Fibroblast of skin of right quadriceps (primary cell): ENCODE measurements at places on chromosomes 7 and 10.

DNA sequence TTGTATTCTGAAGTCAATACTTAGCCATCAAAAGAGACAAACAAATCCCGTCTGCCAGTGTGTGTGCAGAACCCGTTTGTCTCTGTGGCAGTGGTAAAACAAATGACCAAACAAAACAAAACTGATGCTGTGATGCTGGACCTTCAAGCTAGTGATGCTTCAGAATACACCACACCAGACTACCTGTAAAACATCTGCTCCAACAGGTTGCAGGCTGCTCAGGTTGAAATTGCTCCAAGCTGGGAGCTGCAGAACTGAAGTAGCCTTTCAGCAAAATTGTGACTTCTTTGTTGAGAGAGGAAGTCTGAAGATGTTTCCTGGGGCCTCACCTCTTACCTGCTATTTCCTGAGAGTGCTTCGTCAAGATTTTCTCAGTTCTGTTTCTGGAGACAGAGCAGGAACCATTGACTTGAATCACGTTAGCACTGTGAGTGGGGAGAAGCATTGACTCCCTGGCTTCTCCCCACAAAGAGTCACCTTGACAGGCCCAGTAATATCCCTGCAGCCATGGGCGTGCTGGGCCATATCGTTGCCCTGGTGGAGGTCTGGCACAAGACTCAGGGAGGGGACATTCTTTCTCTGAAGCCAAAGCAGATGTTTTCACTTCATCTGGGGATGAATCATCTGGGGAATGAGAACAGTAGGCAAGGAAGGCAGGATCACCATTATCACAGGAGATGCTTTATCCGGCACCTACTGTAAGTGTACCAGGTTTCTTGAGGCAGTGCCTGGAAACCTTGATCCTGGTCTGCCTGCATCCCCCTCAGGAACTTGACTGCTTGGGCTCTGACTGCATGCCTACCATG, 80.2 kb downstream of the RBM20 start:
- DNase-seq, result no peak

GRCh38 chr7:46927131-46927810, 654.6 kb downstream of the TNS3 start:
- no peak for DNase-seq

DNA sequence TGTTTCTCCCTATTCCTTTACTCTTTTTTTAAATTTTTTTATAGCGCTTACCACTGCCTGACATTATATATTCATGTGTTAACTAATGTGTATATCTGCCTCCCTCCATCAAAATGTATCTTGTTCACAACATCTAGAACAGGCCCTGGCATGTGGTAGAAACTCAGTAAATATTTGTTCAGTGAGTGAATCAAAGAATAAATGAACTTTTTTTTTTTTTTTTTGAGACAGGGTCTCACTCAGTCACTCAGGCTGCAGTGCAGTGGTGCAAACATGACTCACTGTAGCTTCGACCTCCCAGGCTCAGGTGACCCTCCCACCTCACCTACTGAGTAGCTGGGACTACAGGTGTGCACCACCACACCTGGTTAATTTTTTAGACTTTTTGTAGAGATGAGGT, 7.5 kb upstream of the CALD1 start:
- no peak for DNase-seq

DNA sequence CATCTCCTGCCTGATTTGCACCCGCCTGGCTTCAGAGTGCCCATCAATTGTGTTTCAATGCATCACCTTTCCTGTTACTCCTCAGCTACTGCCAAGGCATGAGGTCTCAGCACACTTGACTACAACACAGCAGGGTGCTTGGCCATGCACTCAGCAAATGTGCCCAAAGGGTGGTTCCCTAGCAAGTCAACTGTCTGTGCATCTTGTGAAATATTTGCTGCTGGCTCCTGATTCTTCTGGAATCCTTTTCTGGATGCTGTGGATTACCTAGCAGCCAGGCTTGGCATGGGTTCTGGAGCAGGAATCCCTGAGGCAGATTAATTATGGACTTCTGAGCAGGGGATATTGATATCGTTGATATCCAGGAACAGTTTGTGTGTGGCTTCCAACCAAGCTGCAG, 662.6 kb upstream of the MGMT start:
- DNase-seq, result no peak
